Transverse colon (tissue), 4 donors: ENCODE measurements at places on chromosomes 16 and 17. TPM values are rescaled to one million over a fixed set of nuclear protein-coding genes. Genes with fewer than 3 reads are reported as not detected.
A peak's percentile ranks its signal among the peaks of the same experiment; 100 is the strongest.

GRCh38 chr16:31179219-31179746 lies 656 bp upstream of the FUS start:
- no peak for DNase-seq

The MYH2 gene
- 0.68 TPM for total RNA-seq

DNA sequence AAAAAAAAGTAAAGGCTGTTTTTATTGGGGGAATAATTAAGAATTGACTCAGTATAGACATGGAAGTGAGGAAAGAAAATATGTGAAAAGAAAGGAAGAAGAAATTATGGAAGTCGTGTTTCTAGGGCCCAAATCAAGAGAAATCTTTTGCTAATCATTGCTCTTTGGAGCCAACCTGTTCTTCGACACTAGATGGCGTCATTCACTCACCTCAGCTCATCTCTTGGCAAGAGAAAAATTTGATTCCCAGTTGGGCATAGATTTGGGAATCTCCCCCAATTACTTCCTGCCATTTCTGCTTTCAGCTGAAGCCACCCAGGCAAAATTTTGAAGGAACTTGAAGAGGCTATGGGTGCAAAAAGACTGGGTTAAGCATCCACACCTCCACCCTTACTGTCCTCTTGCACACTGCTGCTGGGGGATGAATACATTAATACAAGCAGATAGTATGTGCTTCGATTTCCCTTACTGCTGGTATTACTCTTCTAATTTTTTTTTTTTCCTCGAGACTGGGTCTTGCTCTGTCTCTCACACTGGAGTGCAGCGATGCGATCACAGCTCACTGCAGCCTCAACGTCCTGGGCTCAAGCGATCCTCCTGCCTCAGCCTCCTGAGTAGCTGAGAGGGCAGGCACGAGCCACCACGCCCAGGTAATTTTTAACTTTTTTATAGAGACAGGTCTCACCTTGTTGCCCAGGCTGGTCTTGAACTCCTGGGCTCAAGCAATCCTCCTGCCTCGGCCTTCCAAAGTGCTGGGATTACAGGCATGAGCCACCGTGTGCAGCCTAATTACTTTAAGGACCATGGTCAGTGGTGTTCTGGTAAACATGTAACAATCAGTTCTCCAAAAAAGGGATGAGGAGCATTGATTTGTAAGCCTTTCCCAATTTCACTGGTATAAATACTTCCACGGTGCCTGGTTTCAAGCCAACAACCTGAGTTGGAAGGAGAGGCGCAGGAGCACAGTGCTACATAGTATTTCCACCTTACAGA lies 13.5 kb downstream of the PSMD7 start:
- DNase-seq = no peak

The LRRC37A gene
- total RNA-seq = 3.0 TPM

The ABCC6 gene
- total RNA-seq = 109 TPM

DNA sequence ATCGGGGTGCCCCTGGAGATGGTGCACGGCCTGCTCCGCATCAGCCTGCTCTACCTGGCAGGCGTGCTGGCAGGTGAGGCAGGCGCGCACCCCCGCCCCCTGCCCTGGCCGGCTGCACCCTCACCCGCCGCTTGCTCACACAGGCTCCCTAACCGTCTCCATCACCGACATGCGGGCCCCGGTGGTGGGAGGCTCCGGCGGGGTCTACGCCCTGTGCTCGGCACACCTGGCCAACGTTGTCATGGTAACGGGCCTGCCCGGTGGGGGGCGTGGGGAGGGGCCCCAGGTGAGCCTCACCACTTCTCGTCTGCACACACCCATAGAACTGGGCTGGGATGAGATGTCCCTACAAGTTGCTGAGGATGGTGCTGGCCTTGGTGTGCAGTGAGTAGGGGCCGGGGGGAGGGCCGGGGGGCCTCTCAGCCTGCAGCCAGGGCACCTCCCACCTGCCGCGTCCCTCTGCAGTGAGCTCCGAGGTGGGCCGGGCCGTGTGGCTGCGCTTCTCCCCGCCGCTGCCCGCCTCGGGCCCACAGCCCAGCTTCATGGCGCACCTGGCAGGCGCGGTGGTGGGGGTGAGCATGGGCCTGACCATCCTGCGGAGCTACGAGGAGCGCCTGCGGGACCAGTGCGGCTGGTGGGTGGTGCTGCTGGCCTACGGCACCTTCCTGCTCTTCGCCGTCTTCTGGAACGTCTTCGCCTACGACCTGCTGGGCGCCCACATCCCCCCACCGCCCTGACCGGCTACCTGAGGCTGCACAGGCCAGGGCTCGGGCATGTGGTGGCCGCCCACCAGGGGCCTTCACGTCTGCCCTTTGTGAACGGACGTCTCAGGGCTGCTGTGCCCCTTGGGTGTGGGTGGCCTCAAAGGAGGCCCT lies 2.1 kb downstream of the RHBDL1 start:
- no peak for DNase-seq

GRCh38 chr17:55784666-55785065 lies 33.8 kb downstream of the PCTP start:
- DNase-seq = no peak

DNA sequence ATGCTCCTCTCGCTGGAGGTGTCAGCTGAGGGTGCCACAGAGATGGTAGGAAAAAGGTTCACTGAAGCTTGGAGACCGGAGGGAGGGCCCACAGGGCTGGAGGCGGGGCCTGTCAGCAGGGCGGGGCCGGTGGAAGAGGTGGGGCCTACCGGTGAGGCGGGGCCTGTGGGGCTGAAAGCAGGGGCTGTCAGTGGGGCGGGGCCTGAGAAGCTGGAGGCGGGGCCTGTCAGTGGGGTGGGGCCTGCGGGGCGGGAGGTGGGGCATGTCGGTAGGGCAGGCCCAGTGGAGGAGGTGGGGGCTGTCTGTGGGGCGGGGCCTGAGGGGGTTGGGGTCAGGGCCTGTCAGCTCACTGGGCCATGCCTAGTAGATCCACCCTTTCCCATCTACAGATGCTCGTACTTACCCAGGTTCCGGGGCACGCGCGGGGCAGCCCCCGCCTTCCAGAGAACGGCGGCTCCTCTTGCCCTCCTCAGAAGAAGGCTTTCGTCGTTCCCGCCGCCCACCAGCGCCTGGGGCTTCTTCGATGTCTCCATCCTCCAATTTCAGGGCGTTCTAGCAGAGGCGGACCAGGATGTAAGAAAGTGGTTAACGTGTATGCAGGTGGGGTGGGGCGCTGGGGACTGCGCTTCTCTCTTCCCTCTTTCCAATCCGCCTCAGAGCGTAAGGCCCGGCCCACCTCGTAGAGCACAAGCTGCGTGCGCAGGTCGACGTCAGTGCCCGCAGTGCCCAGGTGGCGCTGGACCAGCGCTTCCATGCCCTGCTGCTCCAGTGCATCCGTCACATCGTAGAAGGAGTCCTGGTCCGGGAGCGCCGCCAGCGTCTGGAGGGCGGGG lies 9.8 kb downstream of the TMEM208 start:
- DNase-seq = peak; percentile 41

DNA sequence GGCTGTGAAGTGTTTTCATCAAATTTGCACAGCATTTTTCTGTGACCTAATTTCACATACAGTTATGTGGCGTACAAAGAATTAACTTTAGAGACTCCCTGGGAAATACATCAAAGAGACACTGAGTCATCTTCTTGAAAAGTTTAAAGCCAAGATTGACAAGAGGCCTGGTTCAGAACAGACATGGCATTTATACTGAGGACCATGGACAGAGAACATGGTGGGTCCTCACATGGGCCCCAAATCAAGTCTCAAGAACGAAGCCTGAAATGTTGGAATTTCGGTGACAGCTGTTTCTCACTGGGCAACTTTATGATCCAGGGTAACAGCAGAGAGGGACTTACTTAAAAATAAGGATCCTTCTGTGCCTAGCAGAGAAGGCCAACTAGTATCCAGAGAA lies 311.5 kb upstream of the KCNJ16 start:
- no peak for DNase-seq

- DNase-seq = no peak
Measured at GRCh38 chr16:62985722-62986121, 949.5 kb upstream of the CDH8 start.

- DNase-seq = no peak
Measured at GRCh38 chr17:14871921-14872320, 393.2 kb downstream of the PMP22 start.

The KRT34 gene
- total RNA-seq = not detected

DNA sequence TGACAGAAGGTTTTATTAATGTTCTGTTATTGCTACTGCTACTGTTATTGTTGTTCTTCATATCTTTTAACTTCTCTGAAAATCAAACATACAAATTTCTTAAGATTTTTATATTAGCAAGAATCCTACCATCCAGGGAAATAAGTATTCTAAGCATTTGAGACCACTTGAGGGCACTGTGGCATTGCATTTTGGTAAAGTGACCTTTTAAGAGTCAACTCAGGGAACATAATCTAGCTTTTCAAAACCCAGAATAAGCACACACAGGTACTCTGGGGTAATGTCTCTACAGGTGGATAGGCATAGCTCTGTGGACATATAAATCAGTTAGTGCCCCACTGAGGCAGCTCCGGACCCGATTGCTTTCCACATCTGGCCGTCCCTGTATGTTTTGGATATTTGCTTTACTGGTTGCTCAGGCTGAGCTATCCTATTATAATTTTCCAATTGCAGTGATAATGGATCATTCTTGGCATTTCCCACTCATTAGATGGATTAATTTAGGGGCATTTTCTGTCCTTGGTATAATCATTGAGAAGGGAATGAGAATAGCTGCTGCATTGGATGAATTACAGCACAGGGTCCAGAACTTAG lies 1425.1 kb upstream of the CDH8 start:
- no peak for DNase-seq

- DNase-seq = peak; percentile 77
Measured at GRCh38 chr16:67000384-67001351, 12.3 kb downstream of the CES4A start.

DNA sequence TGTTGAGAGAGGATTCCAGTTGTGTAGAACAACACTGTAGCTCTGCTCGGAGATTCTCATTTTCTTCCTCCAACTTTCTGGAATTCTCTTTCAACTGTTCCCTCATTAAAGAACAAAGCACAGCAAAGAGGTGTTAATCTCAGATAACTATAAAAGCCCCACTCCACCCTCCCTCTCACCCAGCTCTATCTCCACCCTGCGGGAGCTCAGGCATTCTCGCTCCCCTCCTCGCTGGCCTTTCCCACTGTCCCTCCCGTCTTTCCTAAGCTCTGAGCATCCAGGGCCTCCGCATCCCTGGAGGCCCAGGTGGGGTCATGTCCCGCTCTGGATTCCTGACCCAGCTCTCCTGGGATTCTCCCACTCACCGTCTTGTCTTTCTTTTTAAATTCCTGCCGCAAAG lies 35.1 kb downstream of the DHX38 start:
- DNase-seq = no peak

- DNase-seq = no peak
Measured at GRCh38 chr16:24114876-24115275, 141.3 kb upstream of the CACNG3 start.

DNA sequence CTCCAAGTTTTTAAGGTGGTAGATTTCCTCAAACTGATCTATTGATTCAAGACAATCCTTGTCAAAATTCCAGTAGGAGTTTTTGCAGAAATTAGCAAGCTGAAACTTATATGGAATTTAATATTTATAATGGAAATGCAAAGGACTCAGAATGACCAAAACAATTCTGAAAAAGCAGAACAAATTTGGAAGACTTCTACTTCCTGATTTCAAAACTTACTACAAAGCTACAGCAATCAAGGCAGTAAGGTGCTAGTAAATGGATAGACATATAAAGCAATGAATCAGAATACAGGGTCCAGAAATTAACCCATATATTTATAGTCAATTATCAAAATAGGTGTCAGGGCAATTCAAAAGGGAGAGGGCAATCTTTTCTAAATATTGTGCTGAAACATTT lies 11.8 kb upstream of the IL21R start:
- DNase-seq = no peak

The KRT36 gene
- not detected for total RNA-seq
